ENCODE measurements at places on chromosomes 1 and 21.

GRCh38 chr1:244413736-244414135 is 38.0 kb downstream of the ADSS2 start:
- DNase-seq: no peak

DNA sequence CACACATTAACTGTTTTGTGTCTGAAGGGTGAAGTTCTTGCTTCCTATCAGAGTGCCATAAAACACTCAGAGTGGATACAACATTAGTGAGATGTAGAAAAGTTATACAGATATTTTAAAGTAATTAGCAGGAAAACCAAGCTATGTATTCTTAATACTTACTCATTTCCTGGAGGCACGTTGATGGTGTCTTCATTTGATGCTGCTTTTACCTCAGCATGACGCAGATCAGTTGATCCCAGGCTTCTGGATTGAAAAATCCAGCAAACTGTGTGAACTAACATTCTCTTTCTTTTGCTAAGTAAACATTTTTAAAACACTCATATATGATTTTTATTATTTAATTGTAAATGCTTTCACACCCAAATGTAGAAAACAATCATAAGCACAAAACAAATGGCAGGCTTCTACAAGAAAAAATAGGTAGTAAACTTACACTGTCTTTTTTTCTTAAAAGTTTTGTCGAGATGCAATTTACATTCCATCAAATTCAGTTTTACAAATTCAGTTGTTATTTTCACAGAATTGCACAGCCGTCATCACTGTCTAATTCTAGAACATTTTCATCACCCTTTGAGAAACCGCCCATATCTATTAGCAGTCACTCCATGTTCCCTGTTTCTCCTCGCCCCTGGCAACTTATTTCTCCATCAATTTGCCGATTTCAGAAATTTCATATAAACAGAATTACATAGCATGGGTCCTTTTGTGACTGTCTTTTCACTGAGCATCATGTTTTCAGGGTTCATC is 198.9 kb downstream of the LRRC7 start:
- DNase-seq: no peak

GRCh38 chr1:246294263-246294662 is 212.8 kb downstream of the SMYD3 start:
- DNase-seq: no peak

GRCh38 chr1:62286786-62287224 is 32.4 kb downstream of the KANK4 start:
- DNase-seq: peak; percentile 82

DNA sequence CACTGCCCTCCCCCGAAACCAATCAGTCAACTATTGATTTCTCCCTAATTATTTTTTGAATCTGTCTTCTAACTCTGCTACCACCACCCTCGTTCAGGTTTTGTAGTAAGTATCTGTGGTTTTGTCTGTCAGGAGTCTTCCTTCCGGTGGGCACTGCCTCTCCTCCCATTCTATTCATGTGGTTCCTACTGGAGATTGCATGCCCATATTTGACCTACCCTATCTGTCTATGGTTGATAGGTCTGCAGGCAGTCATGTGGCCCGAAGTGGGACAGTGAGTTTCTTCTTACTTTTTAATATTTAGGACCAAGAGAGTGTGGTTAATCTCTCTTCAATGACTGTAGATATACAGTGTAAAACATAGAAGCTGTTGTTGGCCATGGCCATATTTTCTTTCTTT is 17.8 kb upstream of the MAST2 start:
- DNase-seq: no peak

GRCh38 chr1:235102993-235103411 is 25.6 kb downstream of the TOMM20 start:
- no peak for DNase-seq

DNA sequence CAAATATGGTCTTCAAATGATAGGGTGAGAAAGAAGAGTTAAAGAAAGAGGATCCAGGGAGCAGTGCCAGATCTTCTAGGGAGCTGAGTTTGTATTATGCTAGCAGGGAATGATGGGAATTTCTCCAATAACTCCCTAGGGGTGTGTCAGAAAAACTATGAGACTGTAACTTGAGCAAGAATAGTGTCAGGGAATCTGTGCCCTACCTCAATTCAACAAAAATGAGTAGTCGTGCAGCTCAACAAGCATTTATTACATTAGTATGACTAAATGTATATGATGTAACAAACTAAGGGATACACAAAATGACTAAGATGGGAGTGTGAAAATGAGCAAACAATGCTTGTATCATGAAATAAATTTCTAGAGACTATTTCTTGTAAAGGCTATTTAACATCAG is 24.2 kb downstream of the SPAG17 start:
- no peak for DNase-seq

DNA sequence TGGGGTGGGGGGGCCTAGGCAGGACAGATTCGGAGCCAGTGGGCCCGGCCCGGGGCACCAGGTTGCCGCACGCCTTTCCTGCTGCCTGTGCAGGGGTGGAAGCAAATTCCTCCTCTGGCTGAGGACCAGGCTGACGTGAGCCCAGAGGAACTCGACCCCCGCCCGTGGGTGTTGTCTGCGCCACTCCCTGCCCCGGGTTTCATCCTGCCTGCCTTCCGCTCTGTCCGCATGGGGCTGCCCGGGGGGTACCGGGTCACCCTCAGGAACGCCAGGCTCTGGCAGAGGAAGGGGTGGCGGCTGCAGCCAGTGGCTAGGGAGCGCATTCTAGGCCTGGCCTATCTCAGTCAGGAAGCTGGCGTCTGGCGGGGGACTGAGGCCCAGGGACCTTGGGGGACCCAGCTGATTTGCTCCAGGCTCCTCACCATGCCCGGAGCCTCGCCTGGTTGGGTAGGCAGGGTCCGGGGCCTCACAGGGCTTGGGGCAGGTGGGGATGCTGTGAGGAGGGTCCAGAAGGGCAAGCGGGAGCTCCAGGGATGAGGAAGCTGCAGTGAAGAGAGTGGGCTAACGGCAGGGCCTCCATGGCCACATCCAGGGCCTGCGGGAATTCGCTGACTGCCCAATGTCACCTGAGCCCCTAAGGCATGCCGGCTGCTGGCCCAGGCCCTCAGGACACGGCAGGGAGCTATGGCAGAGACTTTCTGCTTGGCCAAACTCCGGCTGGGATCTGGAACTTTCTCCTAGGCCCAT is 2.4 kb upstream of the IBA57 start:
- no peak for DNase-seq

DNA sequence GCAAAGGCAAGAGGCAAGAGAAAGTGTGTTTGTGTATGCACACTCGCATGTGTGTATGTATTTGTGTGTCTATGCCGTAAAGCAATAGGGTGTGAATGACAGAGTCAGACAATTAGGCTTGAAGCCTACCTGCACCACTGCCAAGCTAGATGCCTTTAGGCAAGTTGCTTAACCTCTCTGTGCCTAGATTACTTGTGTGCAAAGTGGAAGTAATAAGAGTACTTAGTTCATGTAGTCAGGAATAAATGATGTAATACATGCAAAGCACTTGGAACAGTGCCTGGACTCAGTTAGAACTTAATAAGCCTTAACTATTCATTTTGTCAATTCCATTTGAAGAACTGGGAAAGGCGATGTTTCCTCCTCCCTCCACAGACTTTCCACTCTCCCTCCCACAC is 31.7 kb downstream of the LAMB3 start:
- no peak for DNase-seq

- DNase-seq: no peak
Observed at GRCh38 chr1:115114308-115114707, 25.0 kb upstream of the TSPAN2 start.

DNA sequence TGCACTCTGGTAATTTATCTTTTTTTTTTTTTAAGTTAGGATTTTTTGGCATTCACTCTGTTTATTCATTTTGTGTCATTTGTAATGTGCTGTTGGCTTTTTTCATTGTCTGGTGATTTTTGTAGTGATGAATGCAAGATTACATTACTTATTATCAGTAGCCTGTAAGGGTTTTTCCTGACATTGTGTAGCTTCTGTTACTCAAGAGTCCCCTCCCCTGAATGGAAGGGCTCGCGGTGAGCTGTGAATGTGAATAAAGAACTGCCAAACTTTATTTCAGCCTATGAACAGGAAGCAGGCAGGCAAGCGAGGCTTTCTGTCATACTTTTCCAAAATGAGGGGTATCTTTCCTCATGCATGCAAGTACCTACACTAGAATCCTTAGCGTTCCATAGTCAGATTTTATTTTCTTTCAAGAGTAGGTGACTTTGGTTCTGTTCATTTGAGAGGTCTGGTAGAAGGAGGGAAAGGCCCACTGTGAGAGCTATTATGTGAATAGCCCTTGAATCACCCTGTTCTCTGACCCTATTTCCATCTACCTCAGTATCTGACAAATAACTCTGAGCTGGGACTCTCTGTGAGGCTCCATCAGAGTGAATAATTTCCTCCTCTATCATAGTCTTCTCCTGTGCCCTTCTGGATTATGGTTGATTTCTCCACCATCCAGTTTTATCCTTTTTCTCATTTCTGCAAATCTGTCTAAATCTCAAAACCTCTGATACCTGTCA is 114.0 kb downstream of the CD247 start:
- DNase-seq: no peak

DNA sequence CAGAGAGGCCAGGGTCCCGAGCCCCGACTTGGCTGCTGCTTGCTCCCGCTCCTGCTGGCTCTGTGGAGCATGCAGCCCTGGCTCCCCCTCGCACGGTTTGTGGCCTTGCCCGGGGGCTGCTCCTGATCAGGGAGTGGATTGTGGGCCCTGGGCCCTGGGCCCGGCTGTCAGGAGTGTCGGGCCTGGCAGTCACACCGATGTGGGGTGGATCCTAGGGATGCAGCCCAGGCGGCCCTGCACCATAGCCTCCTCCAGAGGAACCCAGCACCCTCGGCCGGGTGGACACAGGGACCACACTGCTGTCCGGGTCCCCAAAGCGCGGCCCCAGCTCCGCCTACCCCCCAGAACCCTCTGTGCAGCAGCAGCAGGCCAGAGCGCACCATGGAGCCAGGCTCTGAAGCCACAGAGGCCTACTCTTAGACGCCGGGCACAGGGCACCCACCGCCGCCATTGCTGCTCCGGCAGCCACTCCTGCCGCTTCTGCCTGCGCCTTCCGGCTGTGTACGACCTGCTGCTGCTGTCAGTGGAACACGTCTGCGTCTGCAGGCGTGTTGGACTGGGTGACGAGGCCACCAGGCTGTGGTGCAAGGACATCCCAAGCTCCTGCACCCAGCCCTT is 9.4 kb downstream of the SLX9 start:
- no peak for DNase-seq

- DNase-seq: no peak
Observed at GRCh38 chr1:230332061-230332460, 94.1 kb downstream of the PGBD5 start.

- no peak for DNase-seq
Observed at GRCh38 chr1:225818229-225818628, 8.3 kb downstream of the EPHX1 start.

DNA sequence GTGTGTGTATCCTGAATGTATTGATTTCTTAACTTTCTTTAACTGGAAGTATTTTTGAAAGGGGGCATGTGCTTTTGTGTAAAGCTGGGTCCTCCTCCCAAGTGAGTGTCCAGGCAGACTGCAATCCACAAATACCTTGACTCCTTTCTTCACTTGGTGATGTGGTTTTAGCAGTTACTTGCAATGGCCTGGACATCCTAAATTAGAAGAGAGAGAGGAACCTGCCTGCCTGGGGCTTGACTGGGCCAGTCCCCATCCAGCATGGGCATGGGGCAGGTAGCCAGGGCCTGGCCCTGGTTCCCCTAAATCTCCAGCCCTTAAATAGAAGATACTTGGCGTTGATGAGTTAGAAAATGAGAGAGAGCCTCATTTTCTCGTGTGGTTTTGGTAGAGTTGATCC is 159.7 kb downstream of the PGBD5 start:
- no peak for DNase-seq

DNA sequence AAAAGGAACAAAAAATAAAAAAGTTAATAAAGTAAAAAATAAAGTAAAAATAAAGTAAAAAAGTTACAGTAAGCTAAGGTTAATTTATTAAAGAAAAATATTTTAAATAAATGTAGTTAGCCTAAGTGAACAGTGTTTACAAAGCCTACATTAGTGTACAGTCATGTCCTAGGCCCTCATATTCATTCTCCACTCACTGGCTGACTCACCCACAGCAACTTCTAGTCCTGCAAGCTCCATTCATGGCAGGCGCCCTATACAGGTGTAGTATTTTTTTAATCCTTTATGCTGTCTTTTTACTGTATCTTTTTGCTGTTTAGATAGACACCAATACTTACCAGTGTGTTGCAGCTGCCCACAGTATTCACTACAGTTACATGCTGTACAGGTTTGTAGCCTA is 12.4 kb downstream of the ADAR start:
- DNase-seq: no peak

DNA sequence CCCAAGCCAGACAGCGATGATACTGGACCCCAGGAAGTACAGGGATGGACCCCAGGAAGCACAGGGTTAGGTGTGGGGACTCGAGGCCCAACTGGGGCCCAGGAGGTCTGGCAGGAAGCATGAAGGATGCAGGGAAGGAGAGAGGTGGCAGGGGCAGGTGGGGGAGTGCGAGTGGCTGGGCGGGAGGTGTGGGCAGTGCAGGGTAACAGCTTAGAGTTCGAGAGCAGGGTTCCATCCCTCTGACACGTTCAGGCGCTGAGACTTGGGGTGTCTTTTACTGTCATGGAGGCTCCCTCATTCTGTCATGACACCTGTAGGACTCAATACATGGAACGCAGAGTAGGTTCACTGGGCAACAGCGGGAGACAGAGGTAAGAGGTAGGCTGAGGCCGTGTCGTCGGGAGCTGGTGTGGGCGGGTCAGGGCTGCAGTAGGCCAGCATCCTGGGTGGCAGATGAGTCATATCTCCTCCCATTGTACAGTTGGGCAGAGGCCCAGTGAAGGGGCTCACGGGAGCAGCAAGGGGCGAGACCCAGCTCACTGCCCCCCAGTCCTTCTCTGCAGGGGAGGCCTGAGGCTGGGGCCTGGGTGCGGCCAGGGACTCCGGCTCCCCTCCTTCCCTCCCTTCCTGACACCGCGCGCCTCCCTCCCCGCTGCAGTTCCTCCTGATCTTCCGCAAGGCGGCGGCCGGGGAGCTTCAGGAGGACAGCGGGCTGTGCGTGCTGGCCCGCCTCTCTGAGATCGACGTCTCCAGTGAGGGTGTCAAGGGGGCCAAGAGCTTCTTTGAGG is 11.6 kb upstream of the CTRC start:
- DNase-seq: no peak

DNA sequence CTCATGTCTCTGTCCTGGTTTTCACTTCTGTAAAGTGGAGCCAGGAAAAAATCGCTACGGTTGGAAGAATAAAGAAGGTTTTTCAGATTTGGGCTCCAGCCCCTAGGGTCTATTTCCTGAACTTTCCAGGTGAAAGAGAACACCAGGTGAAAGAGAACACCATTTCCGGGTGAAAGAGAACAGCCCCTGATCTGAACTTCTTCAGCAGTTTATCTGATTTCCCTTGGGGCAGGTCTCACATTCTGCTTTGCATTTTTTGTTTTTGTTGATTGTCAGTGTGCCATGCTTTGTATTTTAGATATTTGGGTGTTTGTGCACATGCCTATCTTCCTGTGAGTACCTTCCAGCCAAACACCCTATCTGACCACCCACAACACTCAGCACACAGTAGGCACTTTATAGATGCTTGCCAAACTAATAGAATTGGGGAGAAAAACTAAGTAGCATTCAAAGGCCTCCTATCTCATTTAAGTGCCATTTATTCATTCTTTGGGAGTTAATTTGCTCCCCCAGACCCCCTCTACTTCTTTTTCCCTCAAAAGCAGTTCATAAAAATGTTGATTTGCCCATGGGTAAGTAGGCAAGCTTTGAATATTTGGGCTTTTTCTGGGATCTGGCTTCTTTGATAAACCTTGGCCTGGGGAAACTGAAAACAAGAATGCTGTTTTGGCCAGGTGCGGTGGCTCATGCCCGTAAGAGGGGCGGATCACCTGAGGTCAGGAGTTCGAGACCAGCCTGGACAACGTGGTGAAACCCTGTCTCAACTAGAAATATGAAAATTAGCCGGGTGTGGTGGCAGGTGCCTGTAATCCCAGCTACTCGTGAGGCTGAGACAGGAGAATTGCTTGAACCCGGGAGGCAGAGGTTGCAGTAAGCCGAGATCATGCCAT is 2.2 kb downstream of the NAV1 start:
- DNase-seq: no peak
